Tibial nerve (tissue), 4 donors: ENCODE measurements at places on chromosomes 5 and 9.

- no peak for DNase-seq
These were observed 15.0 kb downstream of the ANKRD33B start for GRCh38 chr5:10578869-10579268.

- no peak for DNase-seq
These were observed 54.1 kb downstream of the GDA start for GRCh38 chr9:72203205-72203803.

- no peak for DNase-seq
These were observed 378.8 kb upstream of the TLE4 start for GRCh38 chr9:79193001-79193400.

DNA sequence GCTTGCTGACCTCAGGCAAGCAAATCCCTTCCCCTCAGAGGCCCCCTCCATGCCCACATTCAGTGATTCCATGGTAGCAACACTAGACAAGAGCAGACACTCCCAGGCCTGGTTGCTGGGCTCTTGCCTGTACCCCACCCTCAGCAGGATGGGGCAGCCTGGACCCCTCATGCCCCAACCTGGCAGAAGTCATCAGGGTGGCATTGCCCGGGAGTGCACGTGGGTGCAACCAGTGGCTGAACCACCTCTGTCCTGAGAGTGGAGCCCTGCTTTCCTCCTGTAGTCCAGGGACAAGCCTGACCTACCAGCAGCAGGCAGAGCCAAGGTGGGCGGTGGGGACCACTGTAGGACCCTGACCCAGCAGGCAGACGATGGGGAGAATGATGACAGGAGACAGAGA lies 65.8 kb upstream of the TBC1D2 start:
- DNase-seq: no peak

DNA sequence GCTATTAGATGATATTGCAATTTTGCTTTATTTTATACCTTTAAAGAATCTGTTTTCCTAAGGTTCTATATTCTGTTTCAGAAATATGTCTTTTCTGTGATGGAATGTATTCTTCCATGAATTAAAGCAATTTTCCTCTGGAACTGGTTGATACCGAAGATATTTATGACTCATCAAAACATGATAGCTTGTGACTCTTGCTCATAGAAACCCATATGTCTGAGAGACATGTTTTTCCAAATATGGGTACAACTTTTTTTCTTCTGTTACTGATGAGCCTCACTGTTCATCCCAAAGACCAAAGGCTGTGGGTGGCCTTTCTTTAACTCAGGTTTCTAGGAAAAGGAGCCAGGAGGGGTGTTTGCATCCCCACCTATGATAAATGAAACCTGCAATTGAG lies 126.1 kb upstream of the PAPPA start:
- DNase-seq: no peak

GRCh38 chr5:126915496-126915895 lies 114.9 kb downstream of the MARCHF3 start:
- DNase-seq: no peak

DNA sequence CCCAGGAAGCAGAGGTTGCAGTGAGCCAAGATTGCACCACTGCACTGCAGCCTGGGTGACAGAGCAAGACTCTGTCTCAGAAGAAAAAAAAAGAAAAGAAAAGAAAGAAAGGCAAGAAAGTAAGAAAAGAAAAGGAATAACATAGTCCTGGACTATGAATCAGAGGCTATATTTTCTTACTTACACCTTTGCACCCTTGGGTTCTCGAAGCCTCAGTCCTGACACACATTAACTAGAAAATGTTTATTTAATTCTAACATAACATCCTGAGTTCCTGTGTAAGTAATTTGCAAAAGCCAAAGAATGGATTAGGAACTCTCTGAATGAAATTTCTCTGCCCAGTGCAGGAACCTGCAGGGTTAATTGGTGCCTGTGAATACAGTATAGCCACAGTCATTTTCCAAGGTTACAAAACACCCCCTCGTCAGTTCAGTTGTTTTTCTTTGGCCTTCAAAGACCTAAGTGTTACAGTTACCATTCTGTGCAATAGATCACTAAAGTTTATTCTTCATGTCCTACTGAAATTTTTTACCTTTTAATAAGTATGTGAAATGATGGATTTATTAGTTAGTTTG lies 147.6 kb downstream of the SV2C start:
- no peak for DNase-seq

DNA sequence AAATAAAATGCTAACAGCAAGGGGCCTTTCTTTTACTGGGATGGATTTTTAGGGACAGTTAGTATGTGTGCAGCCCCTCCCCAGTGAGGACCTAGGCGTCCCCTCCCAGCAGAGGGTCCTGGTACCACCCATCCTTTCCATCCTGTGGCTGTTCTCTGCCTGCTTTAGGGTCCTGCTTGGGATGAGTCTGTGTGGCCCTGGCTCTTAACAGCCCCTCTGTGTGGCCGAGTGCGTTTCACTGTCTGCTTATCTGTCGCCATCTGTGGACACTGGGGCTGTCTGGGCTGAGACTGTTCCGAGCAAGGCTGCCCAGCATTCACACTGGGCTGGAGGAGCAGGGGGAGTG lies 17.0 kb downstream of the WNK2 start:
- no peak for DNase-seq

GRCh38 chr9:79353856-79354520 lies 217.8 kb upstream of the TLE4 start:
- no peak for DNase-seq

DNA sequence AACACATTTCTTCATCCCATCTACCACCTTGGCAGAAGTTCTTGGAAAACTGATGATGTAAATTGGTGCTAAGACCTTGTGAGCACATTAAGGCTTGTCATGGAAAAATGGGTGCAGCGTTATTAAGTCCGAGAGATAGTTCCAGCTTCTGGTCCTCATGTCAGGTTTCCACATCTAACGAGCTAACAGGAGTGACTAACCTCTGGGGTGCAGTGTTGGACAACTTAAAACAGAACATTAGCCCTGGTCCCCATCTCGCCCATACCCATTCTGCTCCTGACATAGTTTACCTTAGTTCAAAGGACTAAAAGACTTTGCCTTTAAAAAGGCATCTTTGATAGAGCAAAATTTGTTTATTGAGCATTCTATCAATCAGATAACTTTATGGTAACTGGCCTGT lies 128.0 kb downstream of the SLC1A3 start:
- DNase-seq: no peak

DNA sequence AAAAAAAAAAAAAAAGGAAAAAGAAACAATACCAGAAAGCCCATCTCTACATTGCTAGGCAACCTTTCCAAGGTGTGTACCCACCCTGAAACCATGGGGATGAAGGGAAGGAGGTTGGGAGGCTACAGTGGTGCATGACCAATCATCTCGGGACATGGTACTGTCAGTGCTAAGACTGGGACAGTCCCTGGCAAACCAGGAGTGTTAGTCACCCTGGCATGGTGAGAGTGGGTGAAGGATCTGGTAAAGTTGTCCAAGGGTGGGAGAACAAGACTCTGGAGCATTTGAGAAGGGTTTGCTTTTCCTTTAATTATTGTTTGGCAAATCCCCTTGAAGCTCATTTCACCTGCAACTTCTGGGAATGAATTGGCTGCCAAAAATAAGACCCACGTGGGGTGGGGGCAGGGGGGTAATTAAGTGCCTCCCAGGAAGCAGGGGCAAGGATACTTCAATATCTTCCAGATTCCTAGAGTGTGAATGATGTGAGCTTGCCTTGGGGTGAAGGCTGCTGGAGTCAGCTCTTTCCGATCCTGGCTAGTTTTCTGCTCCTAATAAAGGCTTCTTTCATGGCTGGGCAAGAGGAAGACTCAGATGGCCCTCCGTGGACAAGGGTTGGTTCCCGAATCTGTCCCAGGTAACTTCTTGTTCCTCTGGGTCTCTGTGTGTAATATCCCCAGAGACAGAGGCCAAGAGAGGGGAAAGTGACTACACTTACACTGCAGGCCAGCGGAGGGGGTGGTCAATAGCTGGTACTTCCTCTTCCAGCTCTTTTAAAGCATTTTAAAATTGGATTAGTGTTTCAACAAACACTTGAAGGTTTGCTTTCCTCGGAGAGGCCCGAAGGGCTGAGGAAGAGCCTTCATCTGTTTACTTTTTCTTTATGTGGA lies 61.6 kb upstream of the SPRY4 start:
- DNase-seq: no peak

- DNase-seq: no peak
These were observed 15.1 kb downstream of the REXO4 start for GRCh38 chr9:133402689-133403088.

GRCh38 chr5:43533646-43534045 lies 18.7 kb upstream of the C5orf34 start:
- no peak for DNase-seq

- DNase-seq: no peak
These were observed 9.4 kb downstream of the FYB1 start for GRCh38 chr5:39209924-39210323.

GRCh38 chr9:15785584-15785983 lies 232.7 kb downstream of the CCDC171 start:
- no peak for DNase-seq

DNA sequence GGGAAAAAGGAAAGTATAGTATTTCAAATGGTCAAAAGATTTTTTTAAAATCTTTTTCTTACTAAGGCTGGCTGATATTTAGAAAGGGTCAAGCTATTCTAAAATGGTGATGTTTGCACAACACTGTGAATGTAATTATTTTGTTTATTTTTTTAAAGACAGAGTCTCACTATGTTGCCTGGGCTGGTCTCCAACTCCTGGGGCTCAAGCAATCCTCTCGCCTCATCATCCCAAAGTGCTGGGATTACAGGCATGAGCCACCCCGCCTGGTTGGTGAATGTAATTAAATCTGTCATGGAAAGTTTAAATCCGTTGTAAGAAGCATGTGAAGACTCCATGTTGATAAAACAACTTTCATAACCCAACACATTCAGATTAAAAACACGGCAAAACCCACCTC lies 2.6 kb downstream of the UBTD2 start:
- DNase-seq: no peak

DNA sequence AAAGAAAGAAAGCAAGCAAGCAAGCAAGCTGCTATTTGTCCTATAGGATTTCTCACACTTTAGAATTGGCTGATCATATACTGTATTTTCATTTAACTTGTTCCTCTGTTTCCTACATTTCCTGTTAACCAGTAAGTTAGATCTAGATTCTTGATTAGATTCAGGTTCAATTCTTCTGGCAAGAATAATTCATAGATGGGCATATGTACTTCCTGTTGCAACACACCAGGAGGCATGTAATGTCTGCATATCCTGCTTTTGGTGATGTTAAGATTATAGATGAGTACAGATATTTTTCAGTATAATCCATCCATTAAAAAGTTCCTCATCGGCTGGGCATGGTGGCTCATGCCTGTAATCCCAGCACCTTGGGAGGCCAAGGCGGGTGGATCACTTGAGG lies 10.8 kb upstream of the KIF27 start:
- DNase-seq: no peak

DNA sequence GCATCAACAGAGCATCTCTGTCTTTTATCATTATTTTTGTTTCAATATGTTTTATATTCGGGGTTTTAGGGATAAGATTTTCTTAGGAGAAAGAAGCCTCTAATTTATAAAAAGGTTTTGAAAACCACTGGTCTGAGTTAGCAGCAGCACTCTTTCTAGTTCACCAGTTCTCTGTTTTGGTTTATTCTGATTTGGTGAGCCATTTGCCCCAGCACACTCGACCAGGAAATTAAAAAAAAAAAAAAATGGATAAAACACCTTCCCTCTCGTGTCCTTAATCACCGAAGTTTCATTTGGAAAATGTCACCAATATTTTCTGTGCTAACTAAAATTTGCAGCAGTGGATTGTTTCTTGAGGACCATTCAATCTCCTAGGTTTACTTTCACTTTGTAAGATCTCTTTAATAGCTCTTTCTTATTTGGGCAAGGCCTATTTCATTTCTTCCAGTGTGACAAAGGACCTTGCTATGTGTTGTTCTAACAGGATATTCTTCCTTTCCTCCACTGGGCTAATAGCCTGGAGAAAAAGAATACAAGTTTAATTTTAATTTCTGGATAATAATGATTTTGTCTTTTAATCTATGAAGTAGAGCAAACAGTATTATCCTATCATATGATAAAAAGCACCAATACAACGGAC lies 57.8 kb upstream of the ANXA1 start:
- DNase-seq: no peak

DNA sequence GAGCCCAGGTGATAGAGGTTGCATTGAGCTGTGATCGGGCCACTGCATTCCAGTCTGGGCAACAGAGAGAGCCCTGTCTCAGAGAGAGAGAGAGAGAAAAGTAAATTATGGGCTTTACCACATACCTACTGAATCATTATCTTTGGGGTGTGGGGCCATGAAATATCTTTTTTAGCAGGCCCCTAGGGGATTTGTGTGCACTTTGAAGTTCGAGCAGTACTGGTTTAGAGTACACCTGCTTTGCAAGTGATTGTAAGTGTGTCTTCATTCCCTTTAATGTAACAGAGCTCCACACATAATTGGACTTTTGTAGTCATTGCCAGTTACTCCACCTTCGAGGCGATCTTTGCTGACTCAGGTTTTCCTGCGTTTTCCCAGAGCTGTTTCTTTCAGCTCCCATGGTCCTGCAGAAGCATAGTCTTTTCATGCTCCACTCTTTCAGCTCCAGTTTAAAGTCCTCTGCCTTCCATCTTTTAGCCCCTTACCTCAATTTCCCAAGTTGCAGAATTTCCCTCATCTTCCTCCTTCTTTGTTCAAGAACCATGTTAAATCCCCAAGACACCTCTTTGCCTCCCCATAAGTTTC lies 24.0 kb upstream of the FRMPD1 start:
- DNase-seq: no peak

- peak; percentile 11 for DNase-seq
These were observed 611 bp downstream of the PCDHA3 start for GRCh38 chr5:140801494-140801841.

DNA sequence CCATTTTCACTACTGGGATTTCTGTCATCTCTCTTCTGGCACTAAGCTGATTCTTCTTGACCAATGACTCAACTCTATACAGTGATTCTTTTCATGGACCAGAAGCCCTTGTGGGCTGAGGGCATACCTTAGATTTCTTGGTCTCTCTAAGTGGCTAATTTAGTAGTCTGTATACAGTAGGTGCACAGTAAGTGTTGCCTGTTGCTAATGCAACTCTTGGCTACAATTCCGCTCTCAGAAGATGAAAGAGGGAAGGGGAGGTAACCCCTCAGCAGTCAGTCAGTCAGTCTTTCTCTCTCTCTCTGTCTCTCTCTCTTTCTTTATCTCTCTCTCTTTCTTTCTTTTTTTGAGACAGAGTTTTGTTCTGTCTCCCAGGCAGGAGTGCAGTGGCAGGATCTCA lies 115.1 kb upstream of the PANK3 start:
- no peak for DNase-seq

DNA sequence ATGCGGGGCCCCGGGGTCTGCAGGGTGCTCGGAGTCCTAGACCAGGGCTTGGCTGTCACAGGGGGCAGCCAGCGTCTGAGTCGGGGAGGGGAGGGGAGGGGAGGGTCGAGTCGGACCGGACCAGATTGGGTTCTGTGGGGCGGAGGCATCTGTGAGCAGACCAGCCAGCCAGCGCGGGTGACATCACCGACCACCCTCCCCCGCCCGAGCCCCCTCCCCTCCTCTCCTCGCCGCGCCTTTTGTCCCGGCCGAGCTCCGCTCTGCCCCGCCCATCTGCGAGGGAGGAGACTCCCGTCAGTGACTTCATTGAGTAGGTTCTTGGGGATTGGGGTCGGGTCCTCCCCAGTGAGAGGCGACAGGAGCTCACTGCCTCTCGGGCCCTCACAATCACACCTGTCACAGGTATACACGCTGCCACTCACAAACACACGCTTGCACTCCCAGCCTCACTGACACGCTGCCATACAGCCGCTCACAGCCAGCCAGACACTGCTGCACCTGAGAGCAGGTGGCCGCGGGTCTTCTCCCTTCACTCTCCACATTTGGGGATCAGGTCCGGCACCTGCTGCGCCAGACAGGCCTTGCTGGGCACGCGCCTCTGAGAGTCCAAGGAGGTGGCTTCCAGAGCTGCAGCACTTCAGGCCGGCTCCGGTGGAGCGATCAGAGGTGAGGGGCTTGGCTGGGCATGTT lies 546 bp downstream of the DNAJB5 start:
- peak; percentile 32 for DNase-seq
